ENCODE measurements at places on chromosomes 7 and 10.

GRCh38 chr7:157413881-157414701 is 77.3 kb downstream of the DNAJB6 start:
- DNase-seq = no peak

GRCh38 chr7:138549082-138549481 is 89.0 kb downstream of the TRIM24 start:
- DNase-seq = no peak

- DNase-seq = no peak
Measured at GRCh38 chr7:70456719-70457118, 675.2 kb upstream of the GALNT17 start.

DNA sequence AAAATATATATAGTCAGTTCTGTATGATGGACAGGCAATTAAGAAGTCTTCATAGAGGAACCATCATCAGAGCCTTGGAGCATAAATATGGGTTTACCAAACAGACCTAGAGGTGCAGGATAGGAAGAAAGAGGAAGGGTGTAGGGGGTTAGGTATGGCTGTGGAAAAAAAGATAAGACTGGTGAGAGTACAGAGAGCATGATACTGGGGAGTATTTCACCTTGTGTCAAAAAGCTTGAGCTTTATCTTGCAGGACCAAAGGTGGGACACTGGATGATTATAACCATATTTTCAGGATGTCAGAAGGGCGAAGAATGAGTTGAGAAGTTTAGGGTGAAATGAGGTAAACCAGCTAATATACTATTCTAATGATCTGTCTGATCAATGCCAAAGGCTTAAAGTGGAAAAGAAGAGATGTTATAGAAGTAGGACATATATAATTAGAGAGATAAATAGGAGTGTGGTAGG is 54.6 kb downstream of the MRPL32 start:
- DNase-seq = no peak

DNA sequence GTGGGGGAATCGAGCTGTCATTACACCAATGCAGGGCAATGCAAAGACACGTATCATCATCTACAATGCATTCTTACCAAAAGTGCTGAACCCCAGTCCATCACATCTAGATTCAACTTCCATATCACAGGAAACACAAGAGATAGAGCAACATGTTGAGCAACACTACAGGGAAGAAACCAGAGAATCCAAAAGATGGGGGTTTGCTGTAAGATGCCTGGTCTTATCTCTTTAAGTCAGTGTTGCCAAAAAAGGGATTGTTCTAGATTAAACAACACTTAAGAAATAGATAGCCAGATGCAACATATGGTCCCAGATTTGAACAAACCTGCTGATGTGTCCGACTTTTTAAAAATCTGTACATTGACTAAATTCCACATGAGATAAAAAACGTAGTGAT is 315.6 kb upstream of the IMMP2L start:
- DNase-seq = no peak

- no peak for DNase-seq
Measured at GRCh38 chr7:20351901-20352300, 21.2 kb downstream of the ITGB8 start.

- DNase-seq = no peak
Measured at GRCh38 chr10:131698232-131698631, 202.6 kb upstream of the PPP2R2D start.

DNA sequence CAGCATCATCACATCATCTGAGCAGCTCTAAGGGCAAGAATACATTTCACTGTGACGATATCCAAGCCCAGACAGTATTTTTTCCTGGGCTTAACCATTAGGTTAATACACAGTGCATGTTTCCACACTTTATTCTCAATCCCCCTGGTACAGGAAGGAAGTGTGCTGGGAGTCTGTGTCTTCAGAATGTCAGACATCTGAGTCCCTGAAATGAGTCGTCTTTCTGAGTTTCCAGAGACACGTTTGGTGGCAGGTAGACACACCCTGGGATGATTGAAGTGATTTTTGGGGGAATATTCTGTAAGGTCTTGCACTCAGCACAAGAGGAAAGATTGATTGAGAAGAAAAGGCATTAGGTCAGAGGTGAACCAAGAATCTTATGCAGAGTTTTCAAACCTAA is 13.1 kb upstream of the SHH start:
- no peak for DNase-seq

GRCh38 chr10:98460837-98461499 is 14.2 kb upstream of the HPS1 start:
- DNase-seq = no peak

DNA sequence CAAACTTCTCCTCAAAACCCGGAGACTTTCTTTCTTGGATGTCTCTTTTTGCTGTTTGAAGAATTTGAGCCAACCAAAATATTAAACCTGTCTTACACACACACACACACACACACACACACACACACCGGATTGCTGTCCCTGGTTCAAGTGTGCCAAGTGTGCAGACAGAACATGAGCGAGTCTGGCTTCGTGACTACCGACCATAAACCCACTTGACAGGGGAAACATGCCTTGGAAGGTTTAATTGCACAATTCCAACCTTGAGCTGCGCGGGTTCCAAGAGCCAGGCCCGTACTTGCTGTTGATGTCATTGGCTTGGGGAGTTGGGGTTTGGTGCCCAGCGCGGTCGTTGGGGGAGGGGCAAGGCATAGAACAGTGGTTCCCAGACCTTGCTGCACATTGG is 1.7 kb downstream of the EGFR start:
- no peak for DNase-seq

GRCh38 chr10:127399668-127400067 is 149.4 kb upstream of the NPS start:
- no peak for DNase-seq

GRCh38 chr7:94188350-94188749 is 184.2 kb upstream of the BET1 start:
- no peak for DNase-seq

GRCh38 chr10:132443983-132444876 is 47.2 kb downstream of the PWWP2B start:
- no peak for DNase-seq

DNA sequence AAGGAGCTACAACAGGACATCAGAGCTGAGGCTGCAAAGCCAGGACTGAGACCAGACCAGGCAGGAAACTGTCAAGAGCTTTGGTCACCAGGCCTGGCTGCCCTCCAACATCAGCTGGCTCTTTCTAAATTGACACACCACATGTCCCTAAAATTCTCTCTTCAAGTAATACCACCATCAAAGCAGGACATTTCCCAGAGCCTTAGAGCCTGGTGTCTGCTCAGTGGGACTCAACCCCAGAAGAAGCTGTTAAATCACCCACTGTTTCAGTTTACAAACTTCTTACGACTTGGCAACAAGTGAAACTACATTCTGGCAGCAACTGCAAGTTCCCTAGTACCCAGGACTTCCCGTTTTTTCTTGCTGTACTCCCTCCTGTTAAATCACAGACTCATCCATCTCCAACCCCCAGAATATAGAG is 3.8 kb upstream of the IL6 start:
- no peak for DNase-seq

GRCh38 chr7:72213081-72213480 is 199.1 kb downstream of the CALN1 start:
- no peak for DNase-seq

- peak; percentile 26 for DNase-seq
Measured at GRCh38 chr10:22712956-22713852, 1.2 kb downstream of the PIP4K2A start.

DNA sequence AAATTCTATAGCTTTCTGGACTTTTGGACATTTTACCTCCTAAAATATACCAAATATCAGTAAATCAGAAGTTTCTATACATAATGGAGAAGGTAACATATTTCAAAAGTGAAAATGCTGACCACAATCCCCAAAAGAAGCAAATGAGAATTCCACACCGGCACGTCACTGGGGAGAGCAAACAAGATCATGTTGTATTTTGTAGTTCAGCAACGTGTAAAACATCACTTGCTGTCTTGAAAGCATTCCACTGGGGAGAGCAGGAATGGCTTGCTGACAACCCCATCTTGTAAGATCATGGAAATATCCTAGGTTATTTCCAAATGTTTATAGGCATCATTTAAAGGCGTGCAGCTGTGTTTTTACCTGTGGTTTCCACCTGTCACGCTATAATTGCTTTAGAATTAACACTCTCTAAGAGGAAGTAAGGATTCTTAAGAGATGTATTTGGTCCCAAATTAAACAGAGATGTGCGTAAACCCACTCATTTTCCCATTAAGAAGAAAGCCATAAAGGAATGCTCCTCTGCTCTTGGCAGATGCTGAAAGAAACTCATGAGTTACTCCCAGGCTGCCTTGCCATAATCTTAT is 397.1 kb upstream of the POT1 start:
- no peak for DNase-seq

DNA sequence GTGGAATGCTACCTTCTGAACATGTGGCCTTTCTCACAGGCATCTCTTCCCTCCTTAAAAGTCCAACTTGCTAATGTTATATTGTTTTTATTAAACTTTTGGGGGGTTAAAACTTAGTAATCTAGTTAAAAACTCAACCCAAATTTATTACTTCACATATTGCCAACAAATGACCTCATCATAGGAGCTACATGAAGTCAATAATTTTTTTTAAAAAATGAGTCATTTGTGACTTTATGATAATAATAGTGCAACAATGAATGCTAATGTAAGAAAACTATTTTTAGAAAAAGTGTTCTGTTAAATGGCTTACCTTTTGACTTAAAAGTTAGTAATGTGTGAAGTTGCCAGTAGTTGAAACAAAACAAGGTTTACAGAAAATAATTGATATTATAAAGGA is 325.9 kb upstream of the FZD1 start:
- no peak for DNase-seq

DNA sequence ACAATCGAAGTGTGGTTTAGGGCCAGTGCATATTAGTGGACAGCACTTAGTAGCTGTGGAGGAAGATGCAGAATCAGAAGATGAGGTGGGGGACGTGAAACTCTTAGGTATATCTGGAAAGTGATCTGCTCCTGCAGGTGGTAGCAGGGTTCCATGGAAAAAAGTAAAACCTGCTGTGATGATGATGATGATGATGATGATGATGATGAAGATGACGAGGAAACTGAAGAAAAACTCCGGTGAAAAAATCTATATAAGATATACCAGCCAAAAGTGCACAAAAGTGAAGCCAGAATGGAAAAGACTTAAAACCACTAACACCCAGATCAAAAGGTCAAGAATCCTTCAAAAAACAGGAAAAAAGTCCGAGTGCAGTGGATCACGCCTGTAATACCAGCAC is 40.0 kb downstream of the LSMEM1 start:
- no peak for DNase-seq

- DNase-seq = no peak
Measured at GRCh38 chr10:99329304-99329553, at the start of gene CNNM1. CNNM1 (plus strand) TSS chr10:99329356; CDS start chr10:99329388, 32 bp downstream.

GRCh38 chr7:5481241-5482019 is 57.8 kb upstream of the TNRC18 start:
- DNase-seq = no peak

- no peak for DNase-seq
Measured at GRCh38 chr7:117362294-117362888, 39.5 kb upstream of the WNT2 start.

DNA sequence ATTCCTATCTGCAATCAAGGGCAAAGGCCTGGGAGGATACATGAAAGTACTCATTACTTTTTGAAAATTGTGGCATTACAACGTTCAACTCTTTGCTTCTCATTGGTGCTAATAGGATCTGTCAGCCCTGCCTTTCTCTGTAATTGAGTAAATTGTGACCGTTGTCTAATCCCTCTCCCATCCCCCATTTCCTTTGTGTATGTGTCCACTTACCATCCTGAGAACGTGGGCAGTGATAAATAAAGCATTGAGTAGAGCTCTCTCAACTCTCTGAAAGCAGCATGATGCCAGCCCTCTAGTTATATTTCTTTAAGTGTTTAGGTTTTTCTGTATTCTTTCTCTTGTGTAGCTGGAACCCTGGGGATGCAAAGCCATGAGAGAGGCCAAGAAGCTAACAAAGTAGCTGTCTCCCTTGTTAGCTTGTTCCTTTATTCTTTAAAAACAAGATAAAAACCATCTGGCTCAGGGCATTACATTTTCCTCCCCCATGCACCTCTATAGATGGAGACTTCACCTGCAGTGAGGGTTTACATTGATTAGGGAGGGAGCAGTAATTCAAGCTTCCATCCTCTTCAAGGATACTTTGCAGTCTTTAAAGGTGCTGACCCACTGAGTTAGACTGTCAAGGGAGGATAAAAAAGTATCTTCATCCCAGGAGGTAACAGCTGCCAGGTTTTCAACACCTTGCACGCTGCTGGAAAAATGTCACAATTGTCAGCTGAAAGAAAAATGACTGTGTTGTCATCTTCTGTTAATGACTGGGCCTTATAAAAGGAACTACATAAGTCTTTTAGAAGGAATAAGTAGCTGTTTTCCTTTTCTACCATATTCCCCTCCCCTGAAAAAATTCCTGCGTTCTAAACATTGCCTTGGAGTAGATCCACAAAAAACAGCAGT is 112.3 kb downstream of the BTRC start:
- DNase-seq = no peak

DNA sequence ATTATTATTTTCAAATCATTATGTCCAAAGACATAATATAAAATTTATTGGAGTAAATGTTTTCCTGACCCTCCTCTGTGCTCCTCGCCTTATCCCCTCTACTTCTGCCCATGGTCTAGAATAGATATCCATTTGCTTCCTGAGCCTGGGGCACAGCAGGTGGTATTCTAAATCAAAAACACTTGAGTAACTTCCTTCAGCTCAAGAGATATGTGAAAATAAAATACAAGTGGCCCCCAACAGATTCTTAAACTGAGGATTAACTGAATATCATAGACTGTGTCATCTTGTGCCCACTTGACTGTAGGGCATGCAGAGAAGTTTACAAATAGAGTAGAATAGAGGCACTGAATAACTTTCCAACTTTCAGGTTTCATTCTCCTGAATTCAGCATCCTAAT is 59.1 kb downstream of the HGF start:
- no peak for DNase-seq

DNA sequence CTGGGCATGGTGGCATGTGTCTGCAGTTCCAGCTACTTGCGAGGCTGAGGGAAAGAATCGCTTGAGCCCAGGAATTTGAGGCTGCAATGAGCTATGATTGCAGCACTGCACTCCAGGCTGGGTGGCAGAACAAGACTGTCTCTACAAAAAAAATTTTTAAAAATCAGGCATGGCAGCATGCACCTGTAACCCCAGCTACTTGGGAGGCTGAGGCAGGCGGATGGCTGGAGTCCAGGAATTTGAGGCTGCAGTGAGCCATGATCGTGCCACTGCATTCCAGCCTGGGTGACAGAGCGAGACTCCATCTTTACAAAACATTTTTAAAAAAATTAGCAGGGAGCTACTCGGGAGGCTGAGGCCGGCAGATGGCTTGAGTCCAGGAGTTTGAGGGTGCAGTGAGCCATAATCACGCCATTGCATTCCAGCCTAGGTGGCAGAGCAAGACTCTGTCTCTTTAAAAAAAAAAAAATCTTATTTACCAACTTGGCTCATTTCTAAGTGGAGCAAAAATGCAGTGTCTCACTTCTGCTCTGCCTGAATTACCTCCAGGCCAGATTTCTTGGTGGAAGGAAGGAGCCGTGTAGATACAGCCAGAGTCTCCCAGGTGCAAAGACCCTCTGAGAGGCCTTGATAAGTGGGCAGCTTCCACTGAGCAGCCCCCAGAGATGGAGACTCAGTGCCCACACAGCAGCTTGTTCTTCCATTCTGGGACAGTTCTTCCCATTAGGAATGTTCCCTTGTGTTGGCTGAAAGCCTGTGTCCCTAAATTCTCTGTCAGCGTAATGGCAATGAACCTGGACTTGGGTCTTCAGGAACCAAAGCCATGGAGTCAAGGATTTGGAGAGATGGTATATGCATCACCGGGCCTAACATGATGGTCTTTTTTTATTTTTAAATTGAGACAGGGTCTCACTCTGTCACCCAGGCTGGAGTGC is 30.0 kb downstream of the GTF2IRD1 start:
- DNase-seq = no peak
